ENCODE measurements at places on chromosomes 5 and 9.

DNA sequence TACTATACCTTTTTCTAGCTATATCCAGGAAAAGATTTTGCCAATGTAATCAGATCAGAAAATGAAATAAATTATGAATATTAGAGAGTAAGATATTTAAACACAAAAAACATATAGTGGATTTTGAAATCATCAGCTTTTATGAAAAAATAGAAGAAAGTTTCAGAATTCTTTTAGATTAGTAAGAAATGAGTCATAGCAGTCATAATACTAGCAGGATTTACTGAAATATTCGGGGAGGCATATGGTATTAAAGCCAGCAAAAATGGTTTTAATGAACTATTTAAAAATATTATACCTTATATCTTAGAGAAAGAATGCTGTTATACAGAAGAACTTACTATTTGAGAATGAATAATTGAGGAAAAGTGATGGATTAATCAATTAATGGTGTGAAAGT lies 303.6 kb upstream of the NUDT12 start:
- no peak for DNase-seq

DNA sequence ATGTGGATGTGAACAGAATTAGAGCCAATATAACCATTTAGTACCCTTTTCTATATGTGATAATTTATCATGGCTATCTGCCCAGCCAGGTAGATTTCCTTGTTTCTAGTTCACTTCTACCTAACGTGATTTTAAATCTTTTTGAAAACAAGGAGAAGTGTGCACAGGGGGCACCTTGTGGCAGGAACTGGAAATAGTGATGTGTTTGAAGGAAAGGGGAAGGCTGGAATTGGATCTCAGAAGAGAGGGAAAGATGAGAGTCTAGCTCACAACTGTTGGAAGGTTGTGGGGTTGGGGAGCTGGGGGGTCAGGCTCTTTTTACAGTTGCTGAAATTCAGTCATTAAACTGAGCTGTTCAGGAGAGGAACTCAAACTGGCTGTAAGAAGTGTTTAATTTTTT lies 219.5 kb downstream of the KCTD16 start:
- DNase-seq = no peak

- DNase-seq = no peak
Measured at GRCh38 chr5:5103245-5103644, 36.9 kb upstream of the ADAMTS16 start.

DNA sequence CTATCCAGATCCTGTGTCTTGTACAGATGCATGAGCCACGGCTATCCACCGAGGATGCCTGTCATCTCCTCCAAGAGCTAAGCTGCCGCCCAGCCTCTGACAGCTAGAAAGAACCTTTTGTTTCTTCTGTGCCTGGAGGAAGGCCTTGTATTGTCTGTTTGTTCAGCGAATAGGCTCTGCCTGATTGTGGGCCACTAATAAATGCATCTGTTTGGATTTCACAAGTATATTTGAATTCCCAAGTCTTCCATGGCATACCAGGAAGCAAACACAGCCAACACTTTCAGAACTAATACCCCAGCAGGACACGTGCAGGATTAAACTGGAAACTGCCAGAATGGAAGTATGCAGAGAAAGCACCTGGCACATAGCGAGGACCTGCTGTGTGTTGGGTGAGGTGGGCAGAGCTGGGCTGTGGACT lies 92.7 kb upstream of the NEURL1B start:
- DNase-seq = no peak

DNA sequence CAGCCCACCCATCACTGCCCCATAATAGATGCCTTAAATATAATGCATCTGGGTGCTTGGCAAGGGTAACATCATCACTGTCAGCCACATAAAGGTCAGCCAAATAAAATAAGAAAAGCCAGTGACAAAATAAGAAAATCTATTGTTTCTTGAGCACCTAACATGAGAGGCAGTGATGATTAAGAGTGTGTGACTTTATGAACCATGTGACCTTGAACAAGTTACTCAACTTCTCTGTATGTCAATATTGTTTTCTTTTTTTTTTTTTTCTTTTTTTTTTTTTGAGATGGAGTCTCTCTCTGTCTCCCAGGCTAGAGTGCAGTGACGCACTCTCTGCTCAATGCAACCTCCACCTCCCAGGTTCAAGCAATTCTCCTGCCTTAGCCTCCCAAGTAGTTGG lies 98.7 kb downstream of the CDK5RAP2 start:
- no peak for DNase-seq

GRCh38 chr5:126741361-126741760 lies 35.6 kb upstream of the LMNB1 start:
- DNase-seq = no peak

GRCh38 chr9:137691646-137692351 lies 73.0 kb downstream of the EHMT1 start:
- no peak for DNase-seq
